ENCODE measurements at places on chromosomes 6 and 20. TPM values are rescaled to one million over a fixed set of nuclear protein-coding genes. Genes with fewer than 3 reads are reported as not detected.

DNA sequence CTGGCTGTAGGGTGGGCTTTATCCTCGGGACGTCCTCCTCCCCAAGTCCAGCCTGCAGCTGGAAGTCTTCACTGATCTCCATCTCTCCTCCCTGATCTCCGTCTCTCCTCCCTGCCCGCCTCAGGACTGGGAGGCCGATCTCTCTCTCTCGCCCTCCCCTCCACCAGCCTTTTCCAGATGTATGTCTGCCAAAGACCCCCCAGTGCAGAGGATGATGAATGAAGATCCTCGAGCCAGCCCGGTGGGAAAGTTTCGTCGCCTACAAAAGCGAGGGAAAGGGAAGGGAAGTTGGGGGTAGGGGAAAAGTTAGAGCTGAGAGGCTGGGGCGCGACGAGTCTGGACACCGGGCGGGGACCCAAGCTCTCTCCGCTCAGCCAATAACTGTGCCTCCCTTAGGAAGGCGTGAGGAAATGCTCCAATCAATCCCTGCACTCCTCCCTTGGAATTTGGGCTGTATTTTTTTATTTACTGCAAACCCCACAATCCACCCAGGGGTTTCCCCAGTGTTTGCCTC is 595 bp upstream of the SRF start:
- H3K4me3 ChIP-seq = peak overlapping the region; percentile 90
- H3K27ac ChIP-seq = peak overlapping the region; percentile 89
- peak; percentile 58 for DNase-seq
- H3K27me3 ChIP-seq = no peaks in the 10 kb centered on the region
- H3K36me3 ChIP-seq = no peaks in the 10 kb centered on the region

GRCh38 chr20:32130352-32130751 is 20.8 kb downstream of the TM9SF4 start:
- no peak overlapping the region for H3K4me3 ChIP-seq
- no peak for DNase-seq
- H3K27me3 ChIP-seq = no peaks in the 10 kb centered on the region
- peaks cover 9% of the 10 kb centered on the region for H3K4me1 ChIP-seq
- peaks cover 5% of the 10 kb centered on the region for H3K36me3 ChIP-seq
- H3K27ac ChIP-seq = no peak overlapping the region

DNA sequence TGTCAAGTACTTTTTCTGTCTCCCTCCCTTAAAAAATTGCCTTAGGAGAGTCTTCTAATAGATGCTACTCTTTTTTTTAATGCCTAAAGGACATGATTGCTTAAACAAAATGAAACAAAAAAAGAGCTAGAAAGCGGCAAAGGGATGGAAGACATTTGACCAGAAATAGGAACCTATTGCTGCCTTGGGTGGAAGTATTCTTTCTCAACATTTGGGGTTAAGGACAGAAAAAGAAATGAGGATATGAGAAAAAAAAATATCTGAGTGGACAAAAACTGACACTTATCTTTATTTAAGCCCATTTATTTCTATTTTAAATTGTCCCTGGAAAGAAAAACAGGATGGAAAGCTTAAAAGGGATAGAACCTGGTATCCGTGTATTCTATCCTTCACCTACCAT is 664.9 kb upstream of the CITED2 start:
- H3K27ac ChIP-seq = no peak overlapping the region
- H3K4me3 ChIP-seq = no peak overlapping the region
- no peak for DNase-seq
- peaks cover 2% of the 10 kb centered on the region for H3K36me3 ChIP-seq

- no peak overlapping the region for H3K27ac ChIP-seq
- H3K27me3 ChIP-seq = no peaks in the 10 kb centered on the region
- DNase-seq = no peak
- H3K4me3 ChIP-seq = no peak overlapping the region
These were observed 137.2 kb downstream of the NCOA3 start for GRCh38 chr20:47638851-47639250.

DNA sequence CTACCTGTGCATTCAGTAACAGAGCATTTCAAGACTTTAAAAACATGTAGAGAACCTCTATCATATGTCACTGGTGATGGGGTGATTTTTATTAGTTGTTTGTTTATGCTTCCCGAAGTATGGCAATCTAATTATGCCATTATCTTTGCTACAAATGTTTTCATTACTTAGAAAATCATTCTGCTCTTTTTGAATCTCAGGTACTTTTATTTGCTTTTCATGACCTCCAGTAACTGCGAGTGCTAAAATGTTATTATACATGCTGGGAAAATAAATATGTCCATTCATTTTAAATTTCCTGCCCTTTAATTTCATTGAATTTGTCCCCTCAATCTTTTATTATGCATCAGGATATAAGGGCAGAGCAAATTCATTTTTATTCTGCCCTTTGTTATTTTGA is 515.7 kb downstream of the NKAIN2 start:
- no peak overlapping the region for H3K4me3 ChIP-seq
- no peak for DNase-seq
- H3K27ac ChIP-seq = no peak overlapping the region
- H3K27me3 ChIP-seq = no peaks in the 10 kb centered on the region

DNA sequence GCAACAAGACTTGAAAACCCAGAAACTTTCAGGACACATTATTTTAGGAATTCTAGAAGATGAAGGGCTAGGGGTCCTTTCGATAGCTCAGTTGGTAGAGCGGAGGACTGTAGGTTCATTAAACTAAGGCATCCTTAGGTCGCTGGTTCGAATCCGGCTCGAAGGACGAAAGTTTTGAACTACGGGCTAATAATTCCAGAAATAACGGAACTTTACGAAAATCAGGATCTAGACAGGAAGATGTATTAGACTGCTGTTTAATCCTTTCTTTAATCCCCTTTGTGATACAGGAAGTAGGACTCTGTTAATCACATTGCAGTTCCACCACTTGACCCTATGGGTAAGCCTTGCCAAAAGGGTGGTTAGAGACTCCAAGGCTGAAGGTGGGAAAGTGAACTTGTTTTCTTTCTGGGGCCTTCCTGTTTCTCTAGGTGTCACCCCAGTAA is 21.2 kb upstream of the ABT1 start:
- peak overlapping the region; percentile 48 for H3K4me3 ChIP-seq
- H3K27ac ChIP-seq = no peak overlapping the region
- H3K27me3 ChIP-seq = peaks cover 84% of the 10 kb centered on the region
- peaks cover 15% of the 10 kb centered on the region for H3K4me1 ChIP-seq
- peaks cover 11% of the 10 kb centered on the region for H3K36me3 ChIP-seq

GRCh38 chr20:36604952-36605398 is 604 bp upstream of the RAB5IF start:
- no peak for DNase-seq
- peak overlapping the region; percentile 57 for H3K27ac ChIP-seq
- H3K27me3 ChIP-seq = no peaks in the 10 kb centered on the region
- no peaks in the 10 kb centered on the region for H3K36me3 ChIP-seq

DNA sequence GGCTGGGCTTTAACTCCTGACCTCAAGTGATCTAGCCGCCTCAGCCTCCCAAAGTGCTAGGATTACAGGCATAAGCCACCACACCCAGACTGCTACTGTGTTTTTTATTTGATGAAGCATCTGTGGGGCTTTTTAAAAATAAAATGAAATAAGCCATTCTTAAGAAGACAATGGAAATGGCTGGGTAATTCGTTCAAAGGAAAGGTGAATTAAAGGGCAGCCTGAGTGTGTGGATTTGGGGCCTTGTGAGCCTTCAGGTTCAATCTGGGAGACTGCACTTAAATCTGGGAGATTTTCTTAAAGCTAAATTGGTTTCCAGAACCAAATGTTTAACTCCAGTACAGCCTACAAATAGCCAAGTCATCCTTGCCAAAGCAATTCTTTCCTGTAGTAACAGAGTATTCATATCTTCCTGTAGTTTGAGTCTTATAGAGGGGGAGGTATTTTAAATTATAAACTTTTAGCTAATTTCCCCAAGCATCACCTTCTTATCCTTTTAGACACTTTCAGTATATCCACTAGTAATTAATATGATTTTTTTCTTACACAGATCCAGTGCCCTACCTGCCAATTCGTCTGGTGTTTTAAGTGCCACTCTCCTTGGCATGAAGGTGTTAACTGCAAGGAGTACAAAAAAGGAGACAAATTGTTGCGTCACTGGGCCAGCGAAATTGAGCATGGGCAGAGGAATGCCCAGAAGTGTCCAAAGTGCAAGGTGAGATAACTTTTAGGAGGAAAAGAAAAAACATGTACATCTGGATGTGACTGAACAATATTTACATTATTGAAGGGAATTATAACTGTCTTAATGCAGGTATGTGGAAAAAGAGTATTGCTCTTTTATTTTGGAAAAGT is 95.4 kb downstream of the RNF217 start:
- no peak for DNase-seq
- H3K4me3 ChIP-seq = no peak overlapping the region
- H3K27me3 ChIP-seq = no peaks in the 10 kb centered on the region
- H3K36me3 ChIP-seq = no peaks in the 10 kb centered on the region
- no peaks in the 10 kb centered on the region for H3K4me1 ChIP-seq
- no peak overlapping the region for H3K27ac ChIP-seq

- no peak for DNase-seq
- peaks cover 94% of the 10 kb centered on the region for H3K27me3 ChIP-seq
- H3K4me3 ChIP-seq = no peak overlapping the region
- H3K4me1 ChIP-seq = peaks cover 12% of the 10 kb centered on the region
- H3K27ac ChIP-seq = no peak overlapping the region
These were observed 42.6 kb upstream of the ZNFX1 start for GRCh38 chr20:49320460-49320859.

DNA sequence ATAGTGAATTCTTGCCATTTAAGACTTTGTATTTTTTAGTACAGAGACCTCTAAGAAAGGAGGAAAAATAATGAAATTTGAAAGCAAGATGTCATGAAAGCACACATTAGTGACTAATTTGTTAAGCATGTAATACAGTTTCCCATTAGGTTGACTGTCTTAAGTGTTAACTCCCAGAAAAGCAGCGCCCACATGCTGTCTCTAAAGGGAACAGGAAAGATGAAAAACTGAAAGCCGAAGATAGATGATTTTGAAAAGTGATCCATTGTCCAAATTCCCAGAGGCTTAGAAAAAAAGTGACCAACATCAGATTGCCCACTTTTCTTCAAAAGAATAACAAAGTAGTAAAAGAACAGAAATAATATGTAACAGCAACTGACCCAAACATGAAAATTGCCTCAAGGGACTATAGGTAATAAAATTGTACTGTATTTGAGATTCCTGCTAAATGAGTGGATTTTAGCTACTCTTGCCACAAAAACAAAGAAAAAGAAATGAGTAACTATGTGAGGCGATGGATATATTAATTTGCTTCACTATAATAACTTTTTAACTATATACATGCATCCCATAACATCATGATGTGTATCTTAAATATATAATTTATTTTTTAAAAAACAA is 83.2 kb upstream of the OGFRL1 start:
- no peaks in the 10 kb centered on the region for H3K36me3 ChIP-seq
- no peaks in the 10 kb centered on the region for H3K27me3 ChIP-seq
- no peak overlapping the region for H3K4me3 ChIP-seq

DNA sequence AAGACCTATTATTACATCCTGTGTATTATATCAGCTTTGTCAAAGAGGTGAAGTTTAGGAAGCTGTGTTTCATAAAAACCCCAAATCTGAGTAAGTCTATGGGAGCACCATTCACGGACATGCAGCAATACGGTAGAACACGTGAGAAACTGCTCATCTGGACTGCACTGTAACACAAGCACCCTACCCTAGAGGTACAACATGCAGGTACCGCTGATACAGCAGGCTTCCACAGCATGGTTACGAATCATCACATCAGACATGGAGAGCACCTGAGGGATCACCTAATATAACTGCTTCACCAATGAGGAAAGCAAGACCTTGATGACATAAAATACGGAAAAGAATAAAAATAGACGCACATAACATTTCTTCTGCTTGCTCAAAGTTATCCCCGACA is 96.7 kb downstream of the GMDS start:
- H3K27me3 ChIP-seq = no peaks in the 10 kb centered on the region
- H3K36me3 ChIP-seq = no peaks in the 10 kb centered on the region
- H3K27ac ChIP-seq = no peak overlapping the region
- H3K4me1 ChIP-seq = no peaks in the 10 kb centered on the region
- DNase-seq = no peak

- DNase-seq = no peak
- no peak overlapping the region for H3K4me3 ChIP-seq
- H3K4me1 ChIP-seq = no peaks in the 10 kb centered on the region
- H3K36me3 ChIP-seq = no peaks in the 10 kb centered on the region
These were observed 859.3 kb upstream of the FLRT3 start for GRCh38 chr20:15196547-15197255.

DNA sequence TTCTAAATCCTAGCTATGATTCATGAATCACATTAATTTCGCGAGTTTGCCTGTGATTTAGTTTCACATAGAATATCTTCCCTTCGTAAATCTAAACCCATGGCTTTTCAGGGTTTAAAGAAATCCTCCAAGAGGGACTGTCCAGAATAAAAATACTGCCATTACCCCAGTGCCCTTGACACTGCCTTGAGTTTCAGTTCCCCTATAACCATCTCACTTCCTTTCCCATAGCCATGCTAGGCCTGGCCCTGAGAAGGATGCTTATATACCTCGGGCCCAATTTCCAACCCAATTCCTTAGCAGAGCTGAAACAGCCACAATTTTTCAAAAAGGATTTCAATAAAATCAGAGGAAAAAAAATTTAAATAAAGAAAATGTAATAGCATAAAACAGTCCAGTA is 697.3 kb downstream of the FRK start:
- H3K36me3 ChIP-seq = no peaks in the 10 kb centered on the region
- H3K4me3 ChIP-seq = no peak overlapping the region
- no peaks in the 10 kb centered on the region for H3K27me3 ChIP-seq
- DNase-seq = no peak
- H3K4me1 ChIP-seq = no peaks in the 10 kb centered on the region

DNA sequence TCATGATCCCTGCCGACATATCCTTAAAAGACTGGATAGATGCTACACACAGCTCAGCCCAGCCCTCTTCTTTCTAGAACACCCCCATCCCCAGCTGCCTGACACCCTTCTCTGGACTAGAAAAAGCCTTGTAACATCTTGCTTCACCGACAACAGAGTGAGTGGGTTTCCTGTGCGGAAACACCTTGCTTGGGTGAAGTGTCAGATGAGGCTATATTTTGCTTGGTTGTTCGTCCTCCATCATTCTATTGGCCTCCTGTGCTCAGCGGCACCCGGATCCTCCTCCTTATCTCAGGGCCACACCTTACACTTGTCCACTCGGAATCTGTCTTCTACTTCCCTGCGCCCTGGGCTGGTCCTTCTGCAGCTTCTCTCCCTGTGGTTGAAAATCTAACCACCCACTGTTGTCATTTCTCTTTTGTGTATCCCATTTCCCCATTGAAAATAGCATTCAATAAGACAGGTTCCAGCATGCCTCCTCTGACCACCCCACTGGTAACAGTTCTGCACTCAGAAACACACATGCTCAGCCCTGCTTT is 101.3 kb upstream of the MLN start:
- H3K4me1 ChIP-seq = peaks cover 26% of the 10 kb centered on the region
- H3K27me3 ChIP-seq = no peaks in the 10 kb centered on the region
- no peak overlapping the region for H3K27ac ChIP-seq
- H3K4me3 ChIP-seq = no peak overlapping the region
- H3K36me3 ChIP-seq = no peaks in the 10 kb centered on the region

SENP6 gene
- total RNA-seq = 96.5 TPM

KHDC1L gene
- not detected for total RNA-seq

RNF217 gene
- 8.4 TPM for total RNA-seq

FAM135A gene
- total RNA-seq = 30.9 TPM

PLCB4 gene
- 51.4 TPM for total RNA-seq

TBC1D7 gene
- 35.4 TPM for total RNA-seq

AKAP12 gene
- total RNA-seq = 46.1 TPM

MATN4 gene
- total RNA-seq = not detected

Data from neural crest cell (in vitro differentiated cells).